IMR-90 (cell line): ENCODE measurements at places on chromosomes 5 and 9. TPM values are rescaled to one million over a fixed set of nuclear protein-coding genes. Genes with fewer than 3 reads are reported as not detected.

Gene FUT7
- not detected in 2 replicates for polyA plus RNA-seq

Gene CA9
- 3.7 and 3.9 TPM in 2 replicates for polyA plus RNA-seq

Gene FOXD4L6
- polyA plus RNA-seq = not detected in 2 replicates

Gene CMYA5
- polyA plus RNA-seq = 0.39 and 0.60 TPM in 2 replicates

Gene ALDOB
- polyA plus RNA-seq = not detected in 2 replicates
